PC-9 (cell line): ENCODE measurements at places on chromosomes 3 and 15. TPM values are rescaled to one million over a fixed set of nuclear protein-coding genes. Genes with fewer than 3 reads are reported as not detected.

Gene DGKG
- 9.8 and 20.0 TPM in 2 replicates for total RNA-seq

- DNase-seq: no peak
- no peak overlapping the region for H3K27ac ChIP-seq
- no peaks in the 10 kb centered on the region for H3K36me3 ChIP-seq
- H3K27me3 ChIP-seq: no peaks in the 10 kb centered on the region
- H3K4me3 ChIP-seq: no peak overlapping the region
Measured at GRCh38 chr3:107950417-107950816, 140.4 kb downstream of the CD47 start.

DNA sequence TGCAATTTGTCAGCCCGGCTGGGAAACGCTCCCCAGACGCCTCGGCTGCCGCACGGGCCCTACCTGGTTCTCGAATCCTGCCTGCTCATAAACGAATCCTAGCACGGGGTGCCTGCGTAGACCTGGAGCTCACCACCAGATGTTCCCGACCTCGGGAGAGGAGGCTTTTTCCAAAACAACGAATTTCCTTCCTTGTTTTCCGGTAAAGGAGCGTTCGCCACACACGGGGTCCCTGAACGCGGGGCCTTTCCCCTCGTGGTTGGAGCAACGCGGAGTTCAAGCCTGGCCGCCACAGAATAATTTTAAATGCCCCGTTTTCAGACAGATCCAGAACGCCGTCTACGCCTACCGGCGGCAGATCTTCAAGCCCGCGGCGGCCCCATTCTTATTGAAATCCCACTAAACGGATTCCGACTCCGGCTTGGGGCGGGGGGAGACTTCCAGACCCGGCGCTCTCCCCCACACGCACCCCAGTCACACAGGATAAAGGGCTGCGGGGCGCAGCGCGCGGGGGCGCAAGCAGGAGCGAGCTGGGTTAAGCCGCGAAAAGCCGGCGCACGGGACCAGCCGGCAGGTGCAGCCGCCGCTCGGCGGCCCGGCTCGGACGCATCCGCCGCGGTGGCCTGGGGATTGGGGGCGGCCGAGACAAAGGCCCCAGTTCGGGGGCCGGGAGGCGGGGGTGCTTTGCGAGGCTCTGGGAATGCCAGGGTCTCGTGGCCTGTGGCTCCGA is 895 bp downstream of the GATA2 start:
- H3K27ac ChIP-seq: no peak overlapping the region
- no peaks in the 10 kb centered on the region for H3K36me3 ChIP-seq
- H3K4me1 ChIP-seq: peaks cover 8% of the 10 kb centered on the region
- DNase-seq: no peak

DNA sequence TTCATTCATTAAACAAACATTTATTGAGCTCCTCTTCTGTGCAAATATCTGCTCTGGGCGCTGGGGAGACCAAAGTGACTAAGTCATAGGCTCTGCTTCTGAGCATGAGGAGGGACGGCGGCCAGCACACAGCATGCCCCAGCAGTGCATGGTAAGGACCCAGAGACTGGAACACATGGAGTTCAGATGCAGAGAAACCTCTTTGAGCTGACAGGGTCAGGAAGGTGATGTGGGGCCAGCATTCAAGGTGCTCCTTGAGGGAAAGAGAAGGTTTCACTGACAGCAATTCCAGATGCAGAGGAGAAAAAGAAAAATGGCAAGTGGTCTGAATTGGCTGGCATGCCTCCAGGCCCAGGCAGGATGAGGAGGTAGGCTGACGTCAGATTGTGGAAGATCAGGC is 234.5 kb downstream of the UACA start:
- no peak for DNase-seq
- H3K27ac ChIP-seq: no peak overlapping the region
- H3K36me3 ChIP-seq: no peaks in the 10 kb centered on the region
- H3K27me3 ChIP-seq: no peaks in the 10 kb centered on the region

DNA sequence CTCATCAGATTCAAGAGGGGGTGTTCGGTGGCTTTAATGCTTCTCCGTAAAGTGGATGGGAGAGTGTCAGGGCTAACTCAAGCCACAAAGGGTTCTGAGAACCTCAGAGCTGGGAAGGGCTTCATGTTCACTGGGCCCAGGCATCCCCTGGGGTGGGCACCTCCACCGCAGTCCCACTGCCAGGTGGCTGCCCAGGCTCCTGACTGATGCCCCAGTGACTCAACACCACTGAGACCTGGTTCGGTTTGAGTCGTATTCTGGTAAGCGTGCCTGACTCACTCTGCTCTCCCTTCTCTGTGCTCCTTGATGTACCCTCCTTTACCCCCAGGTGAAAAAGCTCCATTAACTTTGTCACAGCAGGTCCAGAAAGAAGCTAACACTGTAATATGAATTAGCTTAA is 304.6 kb downstream of the RPLP1 start:
- no peak for DNase-seq
- no peak overlapping the region for H3K4me3 ChIP-seq
- H3K4me1 ChIP-seq: peaks cover 49% of the 10 kb centered on the region
- H3K27ac ChIP-seq: no peak overlapping the region
- H3K27me3 ChIP-seq: no peaks in the 10 kb centered on the region
- no peaks in the 10 kb centered on the region for H3K36me3 ChIP-seq

Gene MUC13
- total RNA-seq: not detected in 2 replicates

GRCh38 chr3:145952536-145952935 is 208.4 kb downstream of the PLOD2 start:
- H3K27ac ChIP-seq: no peak overlapping the region
- H3K4me3 ChIP-seq: no peak overlapping the region
- H3K4me1 ChIP-seq: no peaks in the 10 kb centered on the region
- H3K27me3 ChIP-seq: no peaks in the 10 kb centered on the region

Gene TMEM207
- total RNA-seq: not detected in 2 replicates
